Stimulated activated CD8-positive, alpha-beta memory T cell treated with anti-CD3 and anti-CD28 coated beads, Interleukin-4, amount 100 ng/mL, for 24 hours (primary cell): ENCODE measurements at places on chromosomes 4 and X.
A peak's percentile ranks its signal among the peaks of the same experiment; 100 is the strongest.

DNA sequence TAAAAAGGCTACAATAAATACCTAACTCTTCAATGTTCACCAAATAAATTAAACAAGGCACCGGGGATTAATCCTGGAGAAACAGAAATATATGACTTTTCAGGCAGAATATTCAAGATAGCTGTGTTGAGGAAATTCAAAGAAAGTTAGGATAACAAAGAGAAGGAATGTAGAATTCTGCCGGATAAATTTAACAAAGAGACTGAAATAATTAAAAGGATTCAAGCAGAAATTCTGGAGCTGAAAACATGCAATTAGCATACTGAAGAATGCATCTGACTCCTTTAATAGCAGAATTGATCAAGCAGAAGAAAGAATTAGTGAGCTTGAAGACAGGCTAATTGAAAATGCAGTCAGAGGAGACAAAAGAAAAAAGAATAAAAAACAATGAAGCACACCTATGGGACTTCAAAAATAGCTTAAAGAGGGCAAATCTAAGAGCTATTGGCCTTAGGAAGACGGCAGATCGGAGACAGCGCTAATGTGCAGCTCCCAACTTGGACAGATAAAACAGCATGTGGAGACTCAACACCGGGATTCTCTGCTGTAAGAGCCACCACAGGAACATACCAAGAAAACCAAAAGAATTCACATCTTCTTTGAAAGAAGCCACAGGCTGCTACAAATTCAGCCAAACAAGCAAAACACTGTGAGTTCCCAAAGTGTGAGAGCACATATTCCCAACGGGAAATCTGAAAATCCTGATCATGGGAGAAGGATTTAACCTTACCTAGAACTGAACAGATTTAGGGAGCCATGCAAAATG lies 1290.9 kb downstream of the PCDH18 start:
- DNase-seq, result no peak

- peak; percentile 41 for DNase-seq
These were observed at the start of gene NAP1L3 for GRCh38 chrX:93673056-93673868. Gene NAP1L3, minus strand, starts transcription at chrX:93673578. Its CDS starts 274 bp downstream, at chrX:93673304.

DNA sequence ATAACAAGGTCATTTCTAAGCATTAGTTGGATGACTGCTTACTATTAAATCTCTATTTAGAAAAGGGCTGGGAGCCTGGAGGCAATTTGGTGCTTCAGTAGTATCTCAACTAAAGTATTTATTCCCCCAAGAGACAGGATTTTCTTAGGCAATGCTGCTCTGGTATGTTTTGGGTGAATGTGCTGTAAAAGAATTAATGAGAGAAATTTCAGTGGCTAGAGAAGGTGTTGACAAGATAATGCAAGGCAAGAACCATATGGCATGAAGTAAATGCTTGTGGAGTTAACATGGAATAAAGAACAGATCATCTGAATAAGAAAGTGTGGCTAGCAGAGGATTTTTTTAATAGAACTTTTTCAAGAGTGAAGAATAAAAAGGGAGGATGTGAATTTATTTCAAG lies 3.9 kb downstream of the CYP2U1 start:
- no peak for DNase-seq

GRCh38 chrX:153878969-153879653 lies 6.9 kb downstream of the L1CAM start:
- no peak for DNase-seq

GRCh38 chrX:38126179-38126578 lies 94.5 kb downstream of the SRPX start:
- no peak for DNase-seq

- DNase-seq, result no peak
These were observed 30.7 kb downstream of the TSPAN5 start for GRCh38 chr4:98627531-98628257.

DNA sequence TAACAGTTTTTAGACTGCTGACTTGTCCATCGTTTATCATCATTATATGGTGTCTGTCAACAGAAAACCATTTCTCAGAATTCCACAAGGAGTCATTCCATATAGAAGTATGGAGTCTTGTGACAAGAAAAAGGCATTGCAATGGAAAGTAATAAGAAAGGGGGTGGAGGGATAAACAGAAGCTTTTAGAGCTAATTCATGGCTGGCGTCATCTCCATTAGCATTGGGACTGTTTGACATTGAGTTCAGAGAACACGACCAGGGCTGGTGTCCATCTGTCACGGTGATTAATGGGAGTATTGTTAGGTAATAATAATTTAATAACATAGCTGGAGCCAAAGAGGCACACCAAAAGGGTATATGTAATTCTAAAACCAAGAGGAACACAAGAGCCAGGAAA lies 101.9 kb upstream of the SFRP2 start:
- DNase-seq, result no peak

DNA sequence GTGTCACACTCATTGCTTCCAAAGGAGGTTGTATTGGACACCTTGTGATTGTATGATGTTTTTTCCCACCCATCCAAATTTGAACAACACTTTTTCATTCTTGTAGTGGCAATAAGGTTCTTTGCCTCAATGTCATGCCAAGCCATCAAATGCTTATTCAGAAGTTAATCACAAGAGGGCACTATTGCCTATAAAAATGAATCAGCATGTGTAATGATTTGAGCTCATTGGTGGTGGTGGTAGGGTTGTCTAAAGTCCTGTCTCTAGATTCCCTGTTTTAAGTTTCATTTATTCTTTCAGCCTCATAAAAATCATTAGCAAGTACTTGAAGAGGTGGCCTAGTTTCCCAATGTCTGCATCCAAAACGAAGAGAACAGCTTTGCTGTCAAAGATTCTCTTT lies 37.0 kb downstream of the IRS4 start:
- DNase-seq, result no peak

GRCh38 chr4:38667085-38667893 lies 3.3 kb downstream of the KLF3 start:
- no peak for DNase-seq

- DNase-seq, result no peak
These were observed 94.6 kb downstream of the RASL11B start for GRCh38 chr4:52956691-52957090.

- no peak for DNase-seq
These were observed 52.3 kb upstream of the KLF3 start for GRCh38 chr4:38611676-38612075.

- DNase-seq, result no peak
These were observed 114.6 kb upstream of the CBR4 start for GRCh38 chr4:169124661-169125060.

DNA sequence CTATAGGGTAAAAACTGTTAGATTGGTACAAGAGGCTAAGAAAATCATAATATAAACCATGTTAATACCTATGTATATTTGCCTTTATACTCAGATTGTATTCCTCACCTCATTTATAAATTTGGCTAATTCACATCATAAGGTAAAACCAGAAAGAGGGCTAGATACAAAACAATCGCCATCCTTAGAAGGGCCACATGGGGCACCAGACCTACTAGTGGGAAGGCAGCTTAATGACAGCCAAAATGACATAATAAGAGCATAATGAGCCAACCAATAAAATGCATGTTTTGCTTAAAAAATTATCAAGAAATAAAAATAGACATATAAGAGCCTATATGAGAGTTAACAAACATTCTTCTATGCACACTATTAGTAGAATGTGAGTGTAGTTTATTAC lies 107.3 kb upstream of the PRDX4 start:
- no peak for DNase-seq

- DNase-seq, result no peak
These were observed 516.8 kb downstream of the SMARCA1 start for GRCh38 chrX:129006491-129006890.

DNA sequence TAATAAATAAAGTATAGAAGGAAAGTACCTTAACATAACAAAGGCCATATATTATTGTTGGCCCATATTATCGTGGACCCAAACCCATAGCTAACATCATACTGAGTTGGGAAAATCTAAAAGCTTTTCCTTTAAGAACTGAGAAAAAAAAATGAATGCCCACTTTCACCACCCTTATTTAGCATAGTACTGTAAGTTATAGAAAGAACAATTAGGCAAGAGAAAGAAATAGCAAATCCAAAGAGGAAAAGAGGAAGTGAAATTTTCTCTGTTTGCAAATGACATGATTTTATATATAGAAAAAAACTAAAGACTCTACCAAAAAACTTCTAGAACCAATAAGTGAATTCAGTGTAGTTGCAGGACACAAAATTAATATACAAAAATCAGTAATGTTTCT lies 1854.6 kb downstream of the PCDH7 start:
- DNase-seq, result no peak

DNA sequence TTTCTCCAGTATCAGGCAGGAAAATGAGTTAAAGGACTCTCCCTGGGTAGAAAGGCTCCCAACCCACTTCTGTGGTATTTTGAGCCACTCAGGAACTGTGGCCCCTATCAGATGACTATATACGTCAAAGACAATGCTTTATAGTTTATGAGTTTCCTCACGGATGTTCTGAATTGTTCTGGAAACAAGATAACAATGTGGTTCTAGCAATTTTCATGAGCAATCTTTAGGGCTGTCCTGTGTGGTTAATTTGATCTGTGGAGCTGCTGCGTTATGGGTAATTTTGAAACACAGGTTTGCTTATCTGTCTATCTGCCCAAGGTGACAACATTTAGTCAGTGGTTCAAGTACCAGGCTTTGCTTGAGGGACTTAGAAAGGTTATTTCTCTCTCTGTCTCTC lies 46.7 kb upstream of the IL2 start:
- DNase-seq, result no peak

- DNase-seq, result no peak
These were observed 153.5 kb downstream of the CAMK2D start for GRCh38 chr4:113607998-113608397.

DNA sequence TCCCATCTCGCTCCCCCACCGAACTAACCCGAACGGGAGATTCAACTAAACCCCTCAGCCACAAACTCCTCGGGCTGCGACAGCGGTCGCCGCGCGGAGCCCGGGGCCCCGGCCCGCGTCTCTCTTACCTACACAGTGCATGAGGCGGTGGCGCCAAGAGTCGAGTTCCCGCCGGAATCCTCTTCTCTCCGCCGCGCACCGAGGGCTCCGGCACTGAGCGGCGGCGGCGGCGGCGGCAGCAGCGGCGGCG lies 160 bp downstream of the LCORL start:
- DNase-seq, result no peak

- DNase-seq, result no peak
These were observed 197.9 kb downstream of the SHOX start for GRCh38 chrX:828411-828959.

DNA sequence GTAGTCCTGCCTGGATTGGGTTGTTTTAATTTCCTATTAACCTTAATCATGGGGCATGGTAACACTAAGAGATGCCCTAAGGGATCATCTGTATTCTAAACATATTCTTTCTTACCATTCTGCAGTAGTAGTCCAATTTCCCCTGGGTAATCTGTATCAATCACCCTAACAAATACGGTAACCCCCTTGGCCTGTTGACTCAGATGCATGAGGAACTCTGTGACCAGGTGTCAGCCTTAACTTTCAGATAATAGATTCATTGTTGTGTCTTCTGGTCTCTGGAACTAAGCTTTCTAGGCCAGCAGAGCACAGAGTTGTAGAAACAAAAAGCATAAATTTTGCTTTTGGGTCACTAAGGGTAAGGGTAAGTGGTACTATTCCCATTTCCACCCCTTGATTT lies 13.1 kb upstream of the BANK1 start:
- no peak for DNase-seq

GRCh38 chr4:116358633-116359222 lies 726.6 kb downstream of the TRAM1L1 start:
- no peak for DNase-seq

- no peak for DNase-seq
These were observed 126.0 kb upstream of the PAQR3 start for GRCh38 chr4:79065262-79065661.

DNA sequence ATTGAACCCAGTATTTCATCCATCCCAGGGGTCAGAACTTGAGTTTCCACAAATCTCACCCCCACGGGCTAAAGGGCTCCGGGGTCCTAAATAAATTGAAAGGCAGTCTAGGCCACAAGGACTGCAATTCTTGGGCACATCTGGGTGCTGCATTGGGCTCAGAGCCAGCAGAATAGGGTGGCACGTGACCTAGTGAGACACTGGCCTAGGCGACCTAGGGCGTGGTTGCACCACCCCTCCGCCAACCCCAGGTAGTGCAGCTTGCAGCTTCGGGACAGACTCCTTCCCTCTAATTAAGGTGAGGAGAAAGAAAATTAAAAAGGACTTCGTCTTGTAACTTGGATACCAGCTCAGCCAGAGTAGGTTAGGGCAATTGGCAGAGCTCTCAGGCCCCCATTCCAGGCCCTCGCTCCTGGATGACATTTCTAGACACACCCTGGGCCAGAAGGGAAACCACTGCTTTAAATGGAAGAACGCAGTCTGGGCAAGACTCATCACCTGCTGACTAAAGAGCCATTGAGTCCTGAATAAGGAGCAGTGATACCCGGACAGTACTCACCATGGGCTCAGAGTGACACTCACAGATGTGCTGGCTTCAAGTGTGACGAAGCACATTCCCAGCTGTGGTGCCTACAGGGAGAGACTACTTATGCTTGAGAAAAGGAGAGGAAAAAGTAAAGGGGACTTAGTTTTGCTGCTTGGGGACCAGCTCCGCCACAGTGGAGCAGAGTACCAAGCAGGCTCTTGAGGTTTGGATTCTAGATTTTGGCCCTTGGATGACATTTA lies 735.4 kb downstream of the FSTL5 start:
- DNase-seq, result no peak

GRCh38 chrX:139802048-139802447 lies 94.1 kb upstream of the MCF2 start:
- no peak for DNase-seq

DNA sequence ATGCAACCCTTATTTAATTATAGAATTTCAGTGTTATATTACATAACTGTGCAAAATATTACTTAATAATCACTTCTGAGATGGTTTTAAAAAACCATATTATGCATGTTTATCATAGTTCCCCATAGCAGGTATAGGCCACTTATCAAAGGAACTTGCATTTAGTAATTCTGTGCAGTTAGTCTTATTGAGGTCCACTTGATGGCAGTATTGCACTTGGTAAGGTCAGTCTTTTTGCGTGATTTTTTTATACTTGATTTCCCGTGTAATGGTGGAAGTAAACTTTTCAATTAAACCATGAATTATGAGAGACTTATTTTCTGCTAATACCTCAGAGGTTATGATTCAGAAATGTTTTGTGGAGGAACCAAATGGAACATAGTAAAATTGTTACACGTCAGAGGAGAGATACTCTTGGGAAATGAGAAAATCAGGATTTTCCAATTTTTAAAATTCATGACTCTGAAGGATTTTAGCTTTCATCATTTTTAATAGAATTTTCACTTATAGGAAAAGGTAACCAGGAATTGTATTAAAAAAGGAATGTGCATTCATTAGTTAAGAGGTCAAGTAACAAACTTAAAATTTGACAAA lies 230.0 kb downstream of the CCSER1 start:
- DNase-seq, result no peak

GRCh38 chrX:127138218-127138617 lies 318.7 kb downstream of the PRR32 start:
- no peak for DNase-seq
